ENCODE measurements at places on chromosomes 12 and 14.

DNA sequence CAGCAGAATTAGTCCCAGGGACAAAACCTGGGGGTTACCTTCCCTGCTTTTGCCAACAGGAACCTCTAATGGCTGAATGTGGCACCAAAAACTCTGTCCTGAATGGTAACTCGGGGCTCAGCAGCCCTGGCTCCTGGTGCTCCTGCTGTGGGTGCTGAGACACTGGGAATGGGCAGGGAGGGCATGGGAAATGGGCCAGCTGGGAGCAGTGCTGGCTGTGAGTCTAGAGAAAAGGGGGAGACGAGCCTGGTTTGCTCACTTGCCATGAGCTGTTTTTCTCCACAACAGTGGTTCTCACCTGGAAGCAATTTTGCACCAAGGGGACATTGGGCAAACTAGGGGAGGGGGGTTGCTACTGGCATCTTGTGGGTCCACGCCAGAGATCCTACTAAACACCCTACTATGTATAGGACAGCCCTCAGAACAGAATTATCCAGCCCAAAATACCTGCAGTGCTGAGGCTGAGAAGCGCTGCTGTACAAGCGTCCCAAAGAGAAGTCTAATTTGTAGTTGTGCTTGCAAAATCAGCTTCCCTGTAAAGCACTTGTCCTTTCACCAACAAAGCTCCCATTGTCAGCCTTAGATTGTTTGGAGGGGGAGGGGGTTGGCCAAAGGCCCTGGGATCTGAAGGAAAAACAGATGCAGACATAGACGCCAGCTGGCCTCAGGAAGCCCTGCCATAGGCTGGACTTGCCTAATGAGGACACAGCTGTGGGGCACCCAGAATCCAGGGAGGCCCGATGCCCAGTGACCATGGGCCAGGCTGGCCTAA lies 3.6 kb downstream of the LRRC74A start:
- DNase-seq: no peak

DNA sequence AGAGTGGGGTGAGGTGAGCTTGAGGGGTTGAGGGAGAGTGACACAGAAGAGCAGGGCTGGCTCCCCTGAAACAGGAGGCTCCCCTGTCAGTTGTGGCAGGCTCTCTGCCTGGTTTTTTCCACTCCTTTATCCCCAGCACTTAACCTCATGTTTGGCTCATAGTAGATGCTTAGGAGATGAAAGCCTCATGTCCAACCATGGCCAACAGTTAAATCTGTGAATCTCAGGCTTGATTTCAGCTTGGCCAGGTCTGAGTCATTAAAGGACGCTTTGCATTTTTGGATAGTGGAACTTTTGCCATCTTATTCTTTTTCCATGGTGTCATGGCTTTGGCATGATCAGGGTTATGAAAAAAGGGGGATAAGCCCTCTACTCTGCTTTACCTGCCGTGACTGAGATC lies 117.2 kb downstream of the CACNA1C start:
- no peak for DNase-seq

- peak; percentile 3 for DNase-seq
These were observed 104.2 kb upstream of the ABCD2 start for GRCh38 chr12:39723831-39724230.

- DNase-seq: no peak
These were observed 33.6 kb upstream of the MAP3K9 start for GRCh38 chr14:70842851-70843462.

Data from AG08396 (cell line).